Bronchial epithelial cell (primary cell): ENCODE measurements at places on chromosomes 4 and X. TPM values are rescaled to one million over a fixed set of nuclear protein-coding genes. Genes with fewer than 3 reads are reported as not detected.

GRCh38 chr4:151940926-151941617 lies 180.3 kb upstream of the GATB start:
- peak; percentile 93 for DNase-seq

Gene FGF13
- total RNA-seq, result 1.2 and 6.8 TPM in 2 replicates

Gene TREX2
- total RNA-seq, result 2.3 and 5.5 TPM in 2 replicates

Gene TNIP3
- total RNA-seq, result not detected in 2 replicates

GRCh38 chr4:151658959-151659600 lies 101.7 kb downstream of the GATB start:
- DNase-seq, result no peak

DNA sequence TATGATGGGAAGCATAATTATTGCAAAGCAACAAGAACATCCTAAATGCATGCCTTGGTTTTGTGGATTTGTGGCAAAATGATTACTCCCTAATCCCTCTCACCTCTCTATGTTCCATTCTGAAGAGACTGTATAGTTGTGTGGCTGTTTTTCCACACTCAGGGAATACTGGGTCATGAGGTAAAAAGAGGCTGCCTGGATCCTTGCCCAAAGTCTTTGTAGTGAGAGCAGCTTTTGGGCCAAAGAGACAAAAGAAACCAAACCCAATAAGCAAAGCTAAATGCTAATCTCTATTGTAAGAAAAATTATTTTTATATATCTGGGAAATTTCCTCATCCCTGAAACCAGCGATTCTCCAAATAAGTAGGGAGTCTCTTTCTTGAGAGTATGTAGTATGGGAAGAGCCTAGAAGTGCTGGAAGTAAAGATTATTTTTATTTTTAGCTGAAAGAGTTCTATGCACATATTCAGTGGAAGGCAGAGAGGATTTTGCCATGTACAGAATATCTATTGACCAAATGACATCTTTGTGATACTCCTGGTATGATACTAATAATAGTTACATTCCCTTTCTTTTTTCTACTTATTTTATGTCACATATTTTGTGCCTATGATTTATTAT lies 24.9 kb upstream of the SULT1B1 start:
- DNase-seq, result no peak

DNA sequence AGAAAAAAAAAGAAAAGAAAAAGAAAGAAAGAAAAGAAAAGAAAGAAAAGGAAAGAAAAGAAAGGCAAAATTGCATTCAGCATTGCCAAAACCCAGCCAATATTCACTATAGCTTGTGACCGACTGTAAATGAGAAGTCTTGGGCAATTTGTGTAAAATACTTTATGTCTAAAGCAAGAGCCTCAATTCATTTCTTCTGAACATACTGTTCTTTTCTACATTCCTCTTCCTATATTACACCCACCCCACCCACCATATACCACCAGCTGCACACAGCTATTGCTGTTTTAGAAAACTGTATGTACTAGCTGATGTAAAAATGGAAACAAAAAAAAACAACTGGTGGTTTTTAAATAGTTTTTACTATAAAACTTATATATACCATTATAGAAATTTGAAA lies 156.9 kb upstream of the TTC29 start:
- DNase-seq, result no peak

Gene ETNPPL
- total RNA-seq, result not detected in 2 replicates

DNA sequence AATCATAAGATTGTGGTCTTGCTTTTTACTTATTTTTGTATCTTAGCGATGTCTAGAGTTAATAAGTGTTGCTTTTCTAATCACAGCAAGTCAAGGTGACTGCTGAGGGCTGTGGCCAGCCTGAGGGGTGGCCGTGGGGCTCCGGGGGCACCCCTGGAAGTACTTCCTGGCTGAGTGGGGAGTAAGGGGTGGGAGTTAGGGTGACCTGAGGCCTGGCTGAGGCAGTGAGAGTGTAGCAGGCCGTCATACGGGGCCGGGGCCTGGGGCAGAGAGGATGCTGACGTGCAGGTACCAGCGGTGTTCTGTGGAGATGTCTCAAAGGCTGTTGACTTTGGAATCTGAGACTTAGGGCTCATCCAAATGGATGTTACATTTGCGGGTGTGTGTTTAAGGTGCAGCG lies 29.3 kb downstream of the PIGG start:
- no peak for DNase-seq

GRCh38 chr4:158410272-158410671 lies 111.4 kb upstream of the RXFP1 start:
- peak; percentile 58 for DNase-seq

DNA sequence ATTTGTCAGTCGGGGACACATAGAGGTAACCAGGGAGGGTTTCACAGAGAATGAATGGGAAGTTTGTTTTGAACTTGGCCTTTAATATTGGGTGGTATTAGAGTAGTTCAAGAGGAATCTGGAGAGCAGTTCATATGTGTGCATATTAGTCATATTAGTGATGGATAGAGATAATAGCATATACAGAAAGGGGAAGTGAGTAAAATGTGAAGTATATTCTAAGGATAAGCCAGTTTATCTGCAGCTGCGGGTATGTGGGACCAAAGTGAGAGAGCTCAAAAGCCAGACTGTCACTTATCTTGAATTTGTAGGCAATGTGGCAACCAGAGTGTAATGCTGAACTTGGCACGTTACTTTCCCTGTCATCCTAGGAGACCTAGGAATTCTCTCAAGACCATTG lies 169.9 kb downstream of the AFF2 start:
- DNase-seq, result no peak

Gene HSFX3
- total RNA-seq, result not detected in 2 replicates

DNA sequence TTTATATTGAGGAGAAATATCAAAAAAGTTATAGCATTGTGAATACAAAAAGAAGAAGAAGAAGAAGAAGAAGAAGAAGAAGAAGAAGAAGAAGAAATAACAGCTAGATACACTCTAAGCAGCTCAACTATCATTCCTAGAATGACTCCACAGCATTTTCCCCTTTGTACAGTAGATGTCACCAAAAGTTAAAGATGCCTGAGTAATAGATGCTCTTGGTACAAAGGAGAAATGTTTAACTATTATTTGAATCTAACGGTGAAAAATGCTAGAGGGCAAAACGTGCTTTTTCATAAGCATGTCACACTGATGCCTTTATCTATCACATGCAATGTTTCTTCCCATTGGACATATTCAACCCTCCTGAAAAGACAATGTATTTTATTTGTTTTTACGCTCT lies 178.4 kb upstream of the GPRIN3 start:
- DNase-seq, result peak; percentile 23

DNA sequence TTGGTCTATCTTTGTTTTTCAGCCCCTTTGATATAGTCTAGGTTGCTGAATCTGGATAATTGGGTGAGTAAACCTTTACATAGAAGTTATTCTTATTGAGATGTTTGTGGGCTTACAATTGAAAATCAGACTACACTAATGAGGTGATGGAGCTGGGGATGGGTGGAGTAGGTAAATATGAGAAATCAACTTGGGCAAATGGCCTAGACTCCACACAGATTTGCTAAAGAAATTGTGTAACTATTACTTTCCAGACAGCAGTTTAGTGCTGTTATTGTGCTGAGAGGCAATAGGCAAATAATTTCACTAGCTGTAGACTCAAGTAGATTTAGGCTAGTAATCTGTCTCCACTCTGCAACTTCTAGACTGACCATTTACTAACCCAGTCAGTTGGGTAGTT lies 8.2 kb downstream of the DIAPH2 start:
- no peak for DNase-seq

DNA sequence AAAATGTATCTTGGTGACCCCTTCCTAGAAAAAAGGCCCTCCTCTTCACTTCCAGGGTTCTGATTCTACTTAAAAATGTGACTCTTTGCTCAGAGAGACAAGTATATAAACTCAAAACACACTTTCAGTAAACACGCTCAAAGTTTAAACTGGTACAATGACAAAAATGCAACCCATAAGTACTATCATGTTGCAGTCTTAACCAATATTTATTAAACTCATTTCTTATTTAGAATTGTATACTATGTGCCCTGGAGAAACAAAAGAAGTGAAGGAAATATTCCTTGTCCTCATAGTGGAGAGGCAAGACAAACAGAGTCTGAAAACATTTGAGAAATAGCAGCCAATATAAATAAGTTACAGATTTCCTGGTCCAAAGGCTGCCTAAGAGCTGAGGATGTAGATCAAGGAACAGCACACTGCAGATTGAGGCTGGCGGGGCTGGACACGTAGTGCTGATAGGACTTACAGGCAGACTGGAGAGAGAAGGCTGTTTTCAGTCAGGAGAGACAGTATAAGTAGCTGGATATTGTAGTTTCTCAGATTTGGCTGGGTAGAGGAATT lies 39.1 kb upstream of the ANXA3 start:
- no peak for DNase-seq

- DNase-seq, result no peak
Measured at GRCh38 chr4:26131711-26132110, 189.1 kb upstream of the RBPJ start.

- DNase-seq, result peak; percentile 99
Measured at GRCh38 chr4:168797194-168797593, 212.9 kb downstream of the CBR4 start.

GRCh38 chr4:122431351-122431750 lies 25.2 kb downstream of the IL2 start:
- DNase-seq, result no peak

Gene MAGIX
- 3.7 and 4.6 TPM in 2 replicates for total RNA-seq

Gene PAGE2B
- not detected in 2 replicates for total RNA-seq

Gene L1CAM
- total RNA-seq, result 0.26 and 1.4 TPM in 2 replicates

GRCh38 chr4:52192001-52192400 lies 140.9 kb downstream of the SPATA18 start:
- no peak for DNase-seq

Gene CFAP99
- not detected in 2 replicates for total RNA-seq

Gene SLC16A2
- 1.3 TPM in 2 replicates for total RNA-seq

DNA sequence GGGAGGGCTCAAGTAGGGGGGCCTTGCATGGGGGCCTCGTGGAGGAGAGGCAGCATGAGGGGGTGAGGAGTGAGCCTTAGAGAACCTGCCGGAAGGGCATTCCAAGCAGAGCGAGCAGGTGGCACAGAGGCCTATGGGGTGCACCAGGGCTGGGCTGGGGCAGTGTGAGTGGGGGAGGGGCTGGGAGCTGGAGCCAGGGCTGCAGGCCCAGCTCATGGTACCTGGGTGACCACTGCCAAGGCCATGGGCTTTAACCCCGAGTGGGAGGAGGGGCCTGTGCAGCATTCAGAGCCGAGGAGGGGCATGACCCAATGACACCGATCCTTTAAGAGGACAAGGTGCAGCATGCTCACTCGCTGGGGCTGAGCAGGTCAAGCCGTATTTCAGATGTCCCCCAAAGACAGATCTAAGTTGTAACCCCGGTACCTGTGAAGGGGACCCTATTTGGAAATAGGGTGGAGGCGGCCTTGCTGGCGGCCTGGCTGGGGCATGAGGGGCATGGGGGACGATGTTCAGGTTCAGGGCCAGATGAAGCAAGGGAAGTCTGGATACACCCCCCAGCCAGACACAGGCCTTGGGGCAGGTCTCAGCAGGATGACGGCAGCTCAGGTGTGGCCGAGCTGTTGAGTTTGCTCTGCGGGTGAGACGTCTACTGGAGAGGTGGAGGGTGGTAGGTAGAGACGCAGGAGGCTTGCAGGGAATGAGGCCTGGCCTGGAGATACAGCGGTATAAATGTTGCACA lies 137.0 kb downstream of the CPZ start:
- DNase-seq, result no peak

Gene LANCL3
- 0.26 TPM in 2 replicates for total RNA-seq

DNA sequence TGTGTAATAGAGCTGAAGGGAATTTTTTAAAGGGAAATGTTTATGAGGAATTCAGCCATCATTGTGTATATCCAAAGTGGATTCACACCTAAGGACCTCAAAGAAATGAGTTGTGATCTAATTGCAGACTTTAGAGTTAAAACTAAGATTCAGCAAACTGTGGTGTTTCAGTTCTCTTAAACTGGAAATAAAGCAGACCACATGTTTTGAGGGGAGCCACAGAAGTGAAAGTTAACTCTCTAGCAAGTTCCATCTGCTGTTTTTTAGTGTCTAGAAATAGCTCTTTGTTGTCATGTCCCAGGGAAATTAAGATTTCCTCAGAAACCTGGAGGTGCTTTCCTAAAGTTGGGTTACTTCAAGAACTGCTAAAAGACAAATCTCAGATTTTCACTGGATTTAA lies 97.3 kb upstream of the DDX3X start:
- no peak for DNase-seq

DNA sequence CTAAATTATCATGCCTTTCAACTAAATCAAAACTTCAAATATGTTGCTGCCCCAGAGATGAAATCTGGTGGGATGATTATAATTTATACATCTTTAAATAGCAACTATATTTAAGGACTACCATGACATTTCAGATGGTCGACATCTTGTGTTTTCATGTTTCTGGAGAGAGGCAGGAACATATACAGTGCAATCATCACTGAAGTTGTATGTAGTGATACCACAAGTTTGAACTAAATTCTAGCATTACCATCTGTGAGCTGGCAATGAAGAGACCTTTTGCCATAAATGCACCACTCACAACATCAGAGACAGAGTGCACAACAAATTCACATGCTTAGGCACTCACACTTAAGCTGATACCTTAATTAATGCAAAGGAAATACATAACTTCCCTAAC lies 196.4 kb upstream of the GPC4 start:
- no peak for DNase-seq

- no peak for DNase-seq
Measured at GRCh38 chrX:40272776-40273175, 175.0 kb upstream of the BCOR start.

DNA sequence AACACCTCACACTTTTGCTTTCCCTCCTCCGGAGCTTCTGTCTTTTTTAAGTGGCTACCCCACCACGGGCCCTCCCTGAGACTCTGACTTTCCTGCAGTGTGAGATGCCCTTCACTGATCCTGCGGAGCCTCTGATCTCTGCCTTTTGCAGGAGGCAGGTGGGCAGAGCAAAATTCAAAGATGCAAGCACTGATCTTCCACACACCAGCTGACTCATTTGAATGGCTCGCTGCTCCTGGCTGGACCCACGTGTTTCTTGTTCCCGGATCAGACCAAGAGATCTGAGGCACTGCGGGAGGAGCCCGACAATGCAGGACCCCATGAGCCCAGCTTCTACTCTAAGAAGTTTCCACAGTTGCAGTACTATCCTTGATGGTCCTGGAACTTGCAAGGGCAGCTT lies 1607.9 kb upstream of the TENM3 start:
- DNase-seq, result no peak

Gene USP26
- total RNA-seq, result not detected in 2 replicates

DNA sequence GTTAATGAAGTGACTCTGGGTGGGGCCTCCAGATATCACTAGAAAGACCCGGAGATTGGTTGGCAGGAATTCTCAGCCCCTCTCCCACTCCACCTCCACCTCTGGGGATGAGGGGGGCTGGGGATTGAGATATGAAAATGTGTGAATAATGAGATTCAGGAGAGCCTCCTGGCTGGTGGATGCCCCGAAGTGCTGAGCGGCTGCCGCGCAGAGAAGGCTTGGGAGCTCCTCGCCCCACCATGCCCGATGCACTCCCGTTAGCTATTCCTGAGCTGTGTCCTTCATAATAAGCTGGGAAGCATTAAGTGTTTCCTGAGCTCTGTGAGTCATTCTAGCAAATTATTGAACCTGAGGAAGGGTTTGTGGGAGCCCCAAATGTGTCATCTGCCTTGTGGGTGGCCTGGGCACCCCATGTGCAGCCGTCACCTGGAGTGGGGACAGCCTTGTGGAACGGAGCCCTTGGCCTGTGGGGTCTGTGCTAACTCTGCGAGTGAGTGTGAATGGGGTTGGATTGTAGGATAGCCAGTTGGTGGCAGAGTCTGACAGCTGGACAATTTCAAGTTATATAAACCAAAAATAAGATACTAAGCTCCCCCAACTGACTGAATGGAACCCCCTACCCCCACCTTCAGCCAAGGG lies 4.4 kb upstream of the MAEA start:
- no peak for DNase-seq

GRCh38 chr4:88060431-88060830 lies 53.0 kb downstream of the PKD2 start:
- DNase-seq, result no peak
